Hematopoietic multipotent progenitor cell treated with erythropoietin and hydrocortisone succinate and interleukin-3 and kit ligand, for 6 days (in vitro differentiated cells): ENCODE measurements at places on chromosomes 11 and 22.

DNA sequence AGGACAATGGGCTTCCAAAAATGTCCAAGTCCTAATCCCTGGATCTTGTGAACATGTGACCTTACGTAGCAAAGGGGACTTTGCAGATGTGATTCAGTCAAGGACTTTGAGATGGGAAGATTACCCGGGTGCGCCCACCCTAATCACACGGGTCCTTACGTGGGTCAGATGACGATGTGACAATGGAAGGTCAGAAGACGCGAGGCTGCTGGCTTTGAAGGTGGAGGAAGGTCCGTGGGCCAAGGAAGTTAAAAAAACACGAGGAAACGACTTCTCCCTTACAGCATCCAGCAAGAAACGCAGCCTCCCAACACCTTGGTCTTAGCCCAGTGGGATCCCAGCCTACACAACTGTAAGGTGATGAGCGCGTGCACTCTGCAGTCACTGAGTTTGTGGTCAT is 860.1 kb downstream of the TBC1D22A start:
- no peak for DNase-seq

DNA sequence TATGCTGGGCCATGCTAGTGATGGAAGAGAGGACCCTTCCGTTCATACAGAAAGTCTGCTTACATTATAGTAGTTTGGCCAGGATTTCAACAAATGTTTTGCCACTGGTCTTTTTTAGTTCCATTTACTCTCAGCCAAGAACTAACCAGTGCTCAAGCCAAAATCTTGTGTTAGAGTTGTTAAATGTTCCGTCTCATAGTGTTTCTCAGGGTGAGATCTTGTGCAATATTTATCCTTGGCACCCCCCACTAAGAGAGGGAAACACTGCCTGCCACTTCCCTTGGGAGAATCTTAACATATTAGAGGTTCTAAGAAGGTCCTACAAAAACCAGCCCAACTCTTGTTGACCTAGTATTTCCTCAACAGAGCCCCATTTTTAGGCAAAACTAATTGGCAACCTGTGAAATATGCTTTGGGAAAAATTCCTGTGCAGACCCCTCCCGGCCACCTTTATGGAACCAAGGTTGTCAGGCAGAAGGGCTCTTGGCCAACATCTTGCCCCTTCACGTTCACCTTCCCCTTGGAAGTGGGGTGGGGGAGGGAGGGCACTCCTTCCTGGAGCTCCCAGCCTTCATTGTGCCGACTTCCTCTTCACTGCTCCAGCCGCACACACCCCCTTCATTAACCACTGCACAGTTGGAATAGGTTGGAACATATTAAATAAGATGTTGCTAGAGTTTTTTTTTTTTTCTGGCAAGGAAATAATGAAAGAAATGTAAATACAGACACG is 173.2 kb upstream of the SORL1-AS1 start:
- DNase-seq = no peak

DNA sequence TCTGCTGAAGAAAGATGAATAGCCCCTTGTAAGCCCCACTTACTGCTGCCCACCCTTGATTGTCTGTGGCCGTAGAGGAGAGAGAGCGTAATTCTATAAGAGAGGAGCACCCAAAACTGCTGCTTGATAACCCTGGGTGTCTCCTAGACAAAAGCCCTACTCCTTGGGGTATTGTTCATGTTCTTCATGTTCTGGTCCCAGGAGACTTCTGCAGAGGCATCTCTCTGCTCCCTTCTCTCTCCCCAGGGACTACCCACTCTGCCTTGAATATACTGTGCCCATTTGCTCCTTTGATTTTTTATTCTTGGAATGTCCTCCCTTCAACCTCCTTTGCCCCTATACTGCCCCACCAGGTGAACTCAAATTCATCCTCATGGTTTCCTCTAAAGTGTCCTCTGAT is 417.8 kb upstream of the CADM1 start:
- DNase-seq = no peak

DNA sequence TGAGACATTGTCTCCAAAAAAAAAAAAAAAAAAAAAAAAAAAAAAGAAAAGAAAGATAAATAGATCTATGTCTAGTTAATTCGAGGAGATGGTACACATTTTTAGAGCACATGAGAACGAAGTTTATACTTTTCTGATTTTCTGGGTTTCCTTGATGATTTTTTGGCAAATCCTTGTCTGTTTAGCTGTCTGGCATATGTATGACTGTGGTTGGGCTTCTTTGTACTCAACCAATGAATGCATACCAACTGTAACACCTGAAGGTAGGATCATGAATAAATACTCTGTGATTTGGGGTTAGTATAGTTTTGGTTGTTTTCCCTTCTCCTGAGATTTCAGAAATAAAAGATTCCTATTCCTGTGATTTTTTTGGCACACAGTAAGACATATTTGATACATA is 63.1 kb downstream of the ARHGEF12 start:
- DNase-seq = no peak

DNA sequence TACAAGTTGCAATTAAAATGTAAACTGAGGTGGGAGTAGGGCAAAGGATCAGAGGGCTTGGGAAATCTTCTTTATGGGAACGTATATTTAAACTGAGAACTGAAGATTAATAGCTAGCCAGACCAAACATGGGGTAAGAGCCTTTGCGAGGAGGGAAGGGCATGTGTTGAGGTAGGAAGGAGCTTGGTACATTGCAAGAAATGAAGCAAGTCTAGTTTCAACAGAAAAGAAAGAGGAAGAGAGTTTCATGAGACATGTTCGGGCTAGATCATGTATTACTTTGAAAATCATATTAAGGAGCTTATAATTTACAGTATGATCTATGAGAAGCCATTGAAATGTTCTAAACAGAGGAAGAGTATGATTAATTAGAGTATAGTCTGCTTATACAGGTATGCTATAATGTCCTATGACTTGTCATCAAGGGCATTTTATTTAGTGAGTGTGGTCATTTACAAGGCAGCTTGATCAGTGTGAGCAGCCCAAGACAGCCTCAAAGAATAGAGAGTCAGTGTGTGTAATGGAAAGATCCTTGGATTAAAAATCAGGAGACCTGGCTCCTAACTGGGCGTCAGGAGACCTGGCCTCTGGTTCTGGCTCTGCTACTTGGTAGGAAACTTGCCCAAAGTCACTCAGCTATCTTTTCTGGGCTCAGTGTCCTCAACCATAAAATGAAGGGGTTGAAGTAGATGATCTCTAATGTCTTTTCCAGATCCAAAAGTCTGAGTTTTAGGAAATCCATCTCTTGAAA is 10.9 kb downstream of the GAS2 start:
- DNase-seq = peak; percentile 32

GRCh38 chr22:34427841-34428240 is 507.6 kb upstream of the LARGE1 start:
- no peak for DNase-seq

GRCh38 chr11:34575671-34576070 is 45.2 kb upstream of the EHF start:
- DNase-seq = no peak

- no peak for DNase-seq
These were observed 684.4 kb downstream of the NTM start for GRCh38 chr11:132054822-132055221.

GRCh38 chr11:68735646-68736045 is 15.7 kb downstream of the TESMIN start:
- no peak for DNase-seq

DNA sequence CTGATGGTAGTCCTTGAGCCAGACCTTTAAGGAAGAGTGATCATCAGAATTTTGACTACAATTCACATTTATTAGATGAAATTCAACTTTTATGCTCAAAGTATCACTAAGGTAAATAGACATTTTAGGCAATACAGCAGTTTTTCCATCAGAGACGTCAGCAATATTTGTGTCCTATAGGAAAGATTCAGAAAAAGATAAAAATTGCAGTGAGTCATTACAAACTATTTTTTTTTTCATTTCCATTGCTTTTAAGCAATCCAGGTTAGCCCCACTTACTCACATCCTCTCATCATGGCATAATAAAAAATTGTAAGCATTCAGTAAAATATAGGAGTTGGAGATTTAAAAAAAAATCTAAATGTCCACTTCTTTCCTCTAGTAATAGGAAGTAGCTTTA is 46.9 kb downstream of the MSANTD4 start:
- DNase-seq = no peak

DNA sequence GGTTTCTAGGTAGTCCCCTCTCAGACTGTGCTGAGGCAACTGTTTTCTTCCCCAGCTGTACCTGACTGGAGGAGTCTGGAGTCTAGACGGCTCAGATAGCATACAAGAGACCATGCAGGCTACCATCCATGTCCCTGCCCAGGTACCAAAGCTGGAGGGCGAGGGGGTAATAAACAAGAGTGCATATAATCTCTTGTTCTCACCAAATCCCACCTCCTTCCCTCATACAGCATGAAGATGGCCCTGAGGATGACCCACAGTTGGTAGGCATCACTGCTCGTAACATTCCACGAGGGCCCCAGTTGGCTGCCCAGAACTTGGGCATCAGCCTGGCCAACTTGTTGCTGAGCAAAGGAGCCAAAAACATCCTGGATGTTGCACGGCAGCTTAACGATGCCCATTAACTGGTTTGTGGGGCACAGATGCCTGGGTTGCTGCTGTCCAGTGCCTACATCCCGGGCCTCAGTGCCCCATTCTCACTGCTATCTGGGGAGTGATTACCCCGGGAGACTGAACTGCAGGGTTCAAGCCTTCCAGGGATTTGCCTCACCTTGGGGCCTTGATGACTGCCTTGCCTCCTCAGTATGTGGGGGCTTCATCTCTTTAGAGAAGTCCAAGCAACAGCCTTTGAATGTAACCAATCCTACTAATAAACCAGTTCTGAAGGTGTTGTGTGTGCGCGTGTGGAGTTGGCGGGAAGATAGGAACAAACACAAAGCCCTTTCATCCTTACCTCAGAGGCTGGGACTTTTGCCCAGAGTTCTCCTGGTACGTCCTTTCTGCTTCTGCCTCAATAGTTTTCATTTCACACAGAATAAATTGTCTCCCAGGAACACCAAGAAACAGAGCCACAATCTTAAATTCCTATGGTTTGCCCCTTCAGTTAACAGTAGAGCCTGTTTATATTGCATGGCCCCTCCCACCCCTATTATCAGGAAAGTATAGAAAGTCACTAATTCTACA is 8.5 kb downstream of the HMBS start:
- peak; percentile 56 for DNase-seq

- peak; percentile 90 for DNase-seq
These were observed 18.1 kb upstream of the MYH9 start for GRCh38 chr22:36405671-36406538.

DNA sequence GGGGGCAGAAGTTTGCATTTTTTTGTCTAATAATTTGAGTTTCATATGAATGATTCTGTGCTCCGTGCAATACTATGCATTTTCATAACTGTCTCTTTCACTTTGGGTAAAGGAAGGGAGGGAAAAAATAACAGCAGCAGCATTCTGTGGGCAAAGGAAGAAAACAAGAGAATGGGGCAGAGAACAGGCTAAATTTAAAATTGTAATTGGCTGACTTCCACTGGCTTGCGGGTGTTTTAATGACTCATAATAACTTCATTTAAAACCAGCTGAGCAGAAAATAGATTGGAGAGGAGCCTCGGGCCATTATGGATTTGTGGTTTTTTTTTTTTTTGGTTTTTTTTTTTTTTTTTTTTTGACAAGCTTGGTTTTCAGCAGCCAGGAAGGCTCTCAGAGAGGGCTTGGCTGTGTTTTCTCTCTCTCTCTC is 107.4 kb downstream of the ZBTB16 start:
- peak; percentile 84 for DNase-seq

GRCh38 chr22:46003271-46004091 is 26.5 kb upstream of the WNT7B start:
- DNase-seq = no peak

DNA sequence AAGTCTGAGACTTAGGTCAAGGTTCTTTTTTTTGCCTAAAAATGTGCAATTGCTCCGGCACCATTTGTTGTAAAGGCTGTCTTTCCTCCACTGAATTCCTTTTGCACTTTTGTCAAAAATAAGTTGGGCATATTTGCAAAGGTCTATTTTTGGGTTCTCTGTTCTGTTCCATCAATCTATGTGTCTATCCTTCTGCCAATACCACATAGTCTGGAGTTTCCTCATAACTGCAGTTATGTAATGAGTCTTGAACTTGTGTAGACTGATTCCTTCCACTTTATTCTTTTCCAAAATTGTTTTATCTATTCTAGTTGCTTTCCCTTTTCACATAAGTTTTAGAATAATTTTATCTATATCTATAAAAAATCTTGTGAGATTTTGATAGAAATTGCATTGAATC is 6.7 kb downstream of the KCNJ5 start:
- no peak for DNase-seq

DNA sequence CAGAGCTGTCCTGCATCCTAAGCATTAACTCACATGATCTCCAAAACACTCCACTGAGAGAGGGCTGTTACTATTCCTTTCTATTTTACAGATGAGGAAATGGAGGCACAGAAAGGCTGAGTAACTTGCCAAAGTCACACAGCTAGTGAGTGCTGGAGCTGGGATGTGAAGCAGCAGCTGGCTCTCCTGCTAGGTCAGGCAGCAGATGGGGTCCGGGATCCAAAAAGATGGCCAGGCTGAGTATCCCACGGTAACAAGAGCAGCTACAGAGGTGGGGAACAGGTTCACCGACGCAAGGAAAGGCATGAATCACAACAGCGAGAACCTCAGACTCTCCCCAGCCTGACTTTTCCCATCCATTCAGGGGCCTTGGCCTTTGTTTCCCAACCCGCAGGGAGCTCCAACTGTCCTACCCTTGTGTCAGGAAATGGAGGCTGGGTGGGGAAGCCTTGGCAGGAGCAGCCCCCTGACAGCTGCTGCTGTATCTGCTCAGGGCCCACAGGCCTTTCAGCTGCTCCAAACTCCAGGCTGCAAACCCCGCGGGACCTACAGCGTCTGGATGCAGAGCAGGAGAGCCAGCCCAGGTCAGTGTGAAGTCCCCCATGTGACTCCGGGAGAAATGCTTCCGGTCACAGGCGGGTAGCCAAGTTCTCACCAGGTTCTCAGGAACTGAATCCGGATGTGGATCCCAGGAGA is 29.5 kb downstream of the DKK3 start:
- no peak for DNase-seq

- no peak for DNase-seq
These were observed 14.6 kb downstream of the CELSR1 start for GRCh38 chr22:46522797-46523196.

DNA sequence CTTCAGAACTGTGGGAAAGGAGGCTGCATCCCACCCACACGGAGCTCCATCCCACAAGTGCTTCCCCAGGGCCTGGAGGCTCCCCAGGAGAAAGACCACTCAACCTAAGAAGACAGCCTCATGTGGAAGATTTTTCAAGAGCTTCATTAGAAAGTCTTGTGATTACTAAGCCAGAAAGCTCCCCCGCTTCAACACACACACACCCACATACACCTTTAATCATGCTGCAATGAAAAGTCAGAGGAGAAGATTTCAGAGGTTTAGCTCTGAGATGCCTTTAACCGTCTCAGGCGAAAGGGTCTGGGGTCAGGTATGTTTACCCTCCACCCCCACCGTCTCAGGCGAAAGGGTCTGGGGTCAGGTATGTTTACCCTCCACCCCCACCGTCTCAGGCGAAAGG is 634.5 kb upstream of the B3GAT1 start:
- no peak for DNase-seq

GRCh38 chr11:104653407-104653806 is 244.9 kb downstream of the CASP12 start:
- DNase-seq = peak; percentile 69

- peak; percentile 95 for DNase-seq
These were observed 8.8 kb upstream of the CTSD start for GRCh38 chr11:1772270-1773130.
